SJCRH30 (cell line): ENCODE measurements at places on chromosomes 11 and 22. TPM values are rescaled to one million over a fixed set of nuclear protein-coding genes. Genes with fewer than 3 reads are reported as not detected.
A peak's percentile ranks its signal among the peaks of the same experiment; 100 is the strongest.

GRCh38 chr22:17672417-17672991 lies 33.9 kb downstream of the BCL2L13 start:
- H3K36me3 ChIP-seq, result peaks cover 24% of the 10 kb centered on the region
- no peaks in the 10 kb centered on the region for H3K4me1 ChIP-seq
- H3K4me3 ChIP-seq, result no peak overlapping the region
- no peaks in the 10 kb centered on the region; the same call in 1 of the 2 replicates for H3K27me3 ChIP-seq

DNA sequence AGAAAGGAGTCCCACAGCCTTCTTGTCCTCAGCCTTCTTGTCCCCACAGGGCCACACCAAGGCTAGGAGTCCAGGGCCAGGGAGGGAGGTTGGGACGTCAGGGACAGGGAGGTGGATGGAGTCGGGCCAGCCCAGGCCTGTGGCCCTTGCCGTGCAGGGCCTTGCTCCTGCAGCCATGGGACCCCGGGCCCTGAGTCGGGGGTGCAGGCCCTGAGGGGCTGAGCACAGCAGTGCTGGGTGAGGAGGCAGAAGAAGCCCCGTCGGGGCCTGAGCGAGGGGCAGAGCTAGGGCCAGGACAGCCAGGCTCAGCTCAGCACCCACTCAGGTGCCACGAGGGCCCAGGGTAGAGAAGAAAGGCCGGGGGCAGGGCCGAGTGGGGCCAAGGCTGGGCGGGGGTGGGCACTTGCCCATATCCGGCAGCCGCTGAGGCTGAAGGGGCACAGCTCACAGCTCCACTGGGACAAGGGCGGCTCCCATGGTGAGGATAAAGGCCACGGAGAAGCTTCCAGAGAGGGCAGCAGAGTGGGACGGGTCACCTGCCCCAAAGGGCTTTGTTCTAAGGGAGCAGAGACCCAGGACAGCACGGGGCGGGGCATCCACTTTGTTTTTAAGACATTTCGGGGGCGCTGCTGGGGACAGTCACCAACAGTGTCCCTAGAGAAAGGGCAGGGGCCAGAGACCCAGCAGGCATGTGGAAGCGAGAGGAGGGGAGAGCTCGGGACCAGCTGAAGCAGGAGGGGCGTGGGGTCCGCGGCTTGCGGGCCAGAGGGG lies 3.6 kb downstream of the MLC1 start:
- no peak for DNase-seq
- peaks cover 31% of the 10 kb centered on the region for H3K27me3 ChIP-seq
- H3K36me3 ChIP-seq, result no peaks in the 10 kb centered on the region
- H3K27ac ChIP-seq, result no peak overlapping the region
- no peak overlapping the region for H3K4me3 ChIP-seq

GRCh38 chr11:9568854-9569587 lies 4.4 kb upstream of the WEE1 start:
- peaks cover 46% of the 10 kb centered on the region for H3K4me1 ChIP-seq
- peak overlapping the region; percentile 98 for H3K27ac ChIP-seq
- no peaks in the 10 kb centered on the region for H3K36me3 ChIP-seq
- H3K4me3 ChIP-seq, result peak overlapping the region; percentile 43

GRCh38 chr11:73372375-73372993 lies 3.7 kb upstream of the RELT start:
- DNase-seq, result no peak
- H3K27ac ChIP-seq, result no peak overlapping the region

GRCh38 chr11:128714881-128715280 lies 21.0 kb downstream of the FLI1 start:
- DNase-seq, result no peak
- 0 out of 2 replicates have a peak, but pooled peaks cover 5% of the 10 kb centered on the region for H3K4me1 ChIP-seq
- no peaks in the 10 kb centered on the region for H3K27me3 ChIP-seq
- no peak overlapping the region for H3K27ac ChIP-seq

- H3K36me3 ChIP-seq, result no peaks in the 10 kb centered on the region
- H3K4me3 ChIP-seq, result no peak overlapping the region
- H3K27ac ChIP-seq, result no peak overlapping the region
- no peak for DNase-seq
- H3K27me3 ChIP-seq, result no peaks in the 10 kb centered on the region
Measured at GRCh38 chr11:66473608-66474515, 6.4 kb upstream of the DPP3 start.

Gene UBQLN3
- total RNA-seq, result not detected in 2 replicates

Gene GCAT
- 14.2 and 15.0 TPM in 2 replicates for total RNA-seq

Gene AKIP1
- total RNA-seq, result 22.6 and 22.7 TPM in 2 replicates
